ENCODE measurements at places on chromosomes 3 and 15.
A peak's percentile ranks its signal among the peaks of the same experiment; 100 is the strongest.

GRCh38 chr15:74158855-74159650, 14.5 kb upstream of the ISLR start:
- no peak for DNase-seq

GRCh38 chr3:197700095-197700494, 36.6 kb downstream of the RUBCN start:
- no peak for DNase-seq

- peak; percentile 1 for DNase-seq
Observed at GRCh38 chr3:126156468-126156867, 23.9 kb downstream of the ALDH1L1 start.

DNA sequence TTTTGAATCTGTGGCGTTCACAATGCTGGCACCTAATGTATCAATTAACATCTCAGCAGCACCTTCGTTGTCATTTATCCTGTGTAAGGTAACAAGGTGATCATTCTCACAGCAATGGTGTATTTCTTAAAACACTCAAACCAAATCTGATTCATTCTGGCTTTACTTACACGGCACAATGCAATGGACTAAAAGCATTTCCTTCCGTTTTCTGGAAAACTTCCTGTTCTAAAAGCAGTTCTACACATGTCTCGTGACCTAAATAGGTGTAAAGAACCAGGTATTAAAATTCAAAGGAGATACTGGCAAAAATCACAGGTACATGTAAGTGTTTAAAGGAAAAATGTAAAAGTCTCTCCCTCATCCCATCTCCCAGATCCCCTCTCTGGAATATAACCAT, 77.8 kb downstream of the BTD start:
- no peak for DNase-seq

DNA sequence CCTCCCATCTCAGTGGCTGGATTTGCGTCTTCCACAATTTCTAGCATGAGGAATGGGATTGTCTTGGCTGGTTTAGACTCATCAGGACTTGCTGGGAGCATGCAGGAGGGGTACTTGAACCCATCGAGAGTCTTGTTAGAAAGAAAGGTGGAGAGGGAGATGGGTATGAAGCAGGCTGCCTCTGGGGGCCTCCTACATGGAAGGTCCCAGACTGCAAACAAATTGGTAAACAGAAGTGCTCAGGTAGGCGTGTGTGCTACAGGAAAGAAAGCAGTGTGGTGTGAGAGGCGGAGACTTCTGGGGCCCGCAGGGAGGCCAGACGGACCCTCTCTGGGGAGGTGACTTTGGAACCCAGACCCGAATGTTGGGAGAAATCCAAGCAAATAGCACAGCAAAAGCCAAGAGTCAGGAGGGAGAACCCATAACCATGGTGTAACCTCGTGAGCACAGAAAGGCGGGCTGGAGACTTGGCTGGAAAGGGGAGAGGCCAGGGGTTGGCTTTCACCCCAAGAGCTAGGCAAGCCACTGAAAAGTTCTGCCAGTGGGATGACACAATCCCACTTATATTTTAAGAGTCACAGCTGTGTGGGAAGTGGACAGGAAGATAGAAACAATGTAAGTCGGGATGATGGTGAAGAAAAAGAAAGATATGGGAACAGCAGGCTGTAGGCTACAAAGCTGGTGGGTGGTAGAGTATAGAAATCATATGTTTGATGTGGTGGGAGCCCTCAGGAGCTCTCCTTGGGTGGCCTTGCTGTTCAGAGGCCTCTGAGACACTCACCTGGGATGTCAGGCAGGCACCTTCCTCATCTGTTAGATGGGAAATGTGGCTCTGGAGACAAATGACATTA, 130.1 kb upstream of the PRR20G start:
- DNase-seq: no peak

Measured in suppressor macrophage treated with lipopolysaccharide for 1 hour (primary cell).